Mammary epithelial cell (primary cell): ENCODE measurements at places on chromosomes 6 and 20.

GRCh38 chr6:145669627-145670034 is 65.7 kb downstream of the EPM2A start:
- peak; percentile 19 for DNase-seq

DNA sequence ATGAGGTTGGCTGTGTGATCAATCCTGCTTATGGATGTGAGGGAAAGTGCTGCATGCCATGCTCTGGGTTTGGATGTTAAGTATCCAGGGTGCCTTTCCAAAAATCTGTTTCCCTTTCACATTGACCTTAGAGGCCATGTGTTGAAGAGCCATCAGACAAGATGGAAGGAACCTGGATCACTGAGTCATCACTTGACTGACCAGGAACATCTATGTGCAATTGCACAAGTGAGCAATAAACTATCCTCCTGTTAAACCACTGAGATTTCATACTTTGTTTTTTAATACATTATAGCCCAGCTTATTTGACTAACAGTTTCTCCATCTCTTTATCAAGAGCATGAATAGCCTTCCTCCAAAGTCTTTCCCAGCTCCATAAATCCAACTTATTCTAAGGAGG is 17.8 kb upstream of the TMEM14A start:
- DNase-seq: no peak

GRCh38 chr6:48472091-48472490 is 361.1 kb upstream of the PTCHD4 start:
- no peak for DNase-seq

DNA sequence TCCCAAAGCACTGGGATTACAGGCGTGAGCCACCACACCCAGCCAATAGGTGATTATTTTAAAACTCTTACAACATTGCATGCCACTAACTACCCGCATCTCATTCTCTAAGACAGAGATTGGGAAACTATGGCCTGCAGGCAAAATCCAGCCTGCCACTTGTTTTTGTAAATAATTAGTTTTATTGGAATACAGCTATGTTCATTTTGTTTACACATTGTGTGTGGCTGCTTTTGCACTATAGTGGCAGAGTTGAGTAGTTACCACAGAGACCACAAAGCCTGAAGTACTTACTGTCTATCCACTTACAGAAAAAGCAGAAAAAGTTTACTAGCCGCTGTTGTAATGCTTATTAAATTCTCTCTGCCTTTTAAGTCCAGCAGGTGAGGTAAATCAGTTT is 16.4 kb upstream of the PKIG start:
- no peak for DNase-seq

DNA sequence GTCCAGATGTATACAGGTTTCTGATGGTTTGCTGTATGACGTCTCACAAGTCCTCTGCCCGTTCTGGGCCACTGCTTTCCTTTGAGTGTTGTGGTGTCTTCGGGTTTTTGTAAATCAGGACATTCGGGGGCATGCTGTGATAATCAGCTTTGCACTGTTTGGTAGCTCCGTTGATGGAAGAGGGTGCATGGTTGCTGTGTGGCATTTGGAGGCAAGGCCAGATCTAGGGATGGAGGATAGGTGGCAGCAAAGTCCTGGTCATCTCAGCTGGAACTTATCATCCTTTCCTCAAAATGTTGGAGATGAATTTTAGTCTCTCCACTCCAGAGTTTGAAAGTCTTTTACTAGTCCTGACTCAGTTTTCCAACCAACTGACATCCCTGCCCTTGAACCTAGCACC is 91.0 kb downstream of the SCP2D1 start:
- no peak for DNase-seq

- peak; percentile 93 for DNase-seq
These were observed 80.4 kb downstream of the DHX35 start for GRCh38 chr20:39042279-39043150.

- DNase-seq: no peak
These were observed 83.0 kb downstream of the TMEM242 start for GRCh38 chr6:157240059-157240959.

DNA sequence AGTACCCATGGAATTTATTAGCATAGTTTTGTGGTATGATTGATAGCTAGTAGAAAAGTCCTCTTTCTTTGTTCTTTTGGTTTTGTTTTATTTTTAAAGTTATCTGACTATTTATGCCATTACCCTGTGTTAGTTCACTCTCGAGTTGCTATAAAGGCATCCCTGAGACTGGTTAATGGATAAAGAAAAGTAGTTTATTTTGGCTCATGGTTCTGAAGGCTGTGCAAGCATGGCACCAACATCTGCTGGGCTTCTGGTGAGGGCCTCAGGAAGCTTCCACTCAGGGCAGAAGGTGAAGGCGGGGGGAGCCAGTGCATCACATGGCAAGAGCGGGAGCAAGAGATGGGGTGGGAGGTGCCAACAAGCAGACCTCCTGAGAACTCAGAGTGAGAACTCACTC is 166.5 kb downstream of the MTHFD1L start:
- no peak for DNase-seq

DNA sequence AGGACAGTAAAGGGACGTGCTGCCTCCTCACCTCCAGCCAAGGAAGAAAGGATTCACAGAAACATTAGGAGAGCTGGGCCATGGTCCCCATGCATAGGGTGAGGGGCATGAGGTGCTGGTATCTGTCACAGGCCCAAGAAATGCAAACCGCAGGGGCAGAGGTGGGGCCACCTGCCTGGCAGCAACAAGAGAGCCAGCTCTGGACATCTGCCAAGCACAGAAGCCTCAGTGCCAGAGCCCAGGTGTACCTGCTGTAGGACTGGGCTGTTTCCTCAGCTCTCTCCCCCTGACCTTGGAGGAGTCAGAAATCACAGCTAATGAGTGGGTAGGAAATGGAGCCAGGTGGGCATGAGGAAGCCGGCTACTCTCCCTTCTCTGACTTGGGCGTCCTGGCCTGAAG is 45.3 kb downstream of the SLC2A12 start:
- DNase-seq: peak; percentile 23

GRCh38 chr6:39227476-39227875 is 1.8 kb downstream of the KCNK5 start:
- no peak for DNase-seq

GRCh38 chr6:87674290-87674689 is 27.7 kb downstream of the AKIRIN2 start:
- no peak for DNase-seq

GRCh38 chr6:17885889-17886576 is 101.4 kb downstream of the KIF13A start:
- DNase-seq: no peak

GRCh38 chr20:25054096-25054820 is 3.7 kb downstream of the ACSS1 start:
- no peak for DNase-seq

DNA sequence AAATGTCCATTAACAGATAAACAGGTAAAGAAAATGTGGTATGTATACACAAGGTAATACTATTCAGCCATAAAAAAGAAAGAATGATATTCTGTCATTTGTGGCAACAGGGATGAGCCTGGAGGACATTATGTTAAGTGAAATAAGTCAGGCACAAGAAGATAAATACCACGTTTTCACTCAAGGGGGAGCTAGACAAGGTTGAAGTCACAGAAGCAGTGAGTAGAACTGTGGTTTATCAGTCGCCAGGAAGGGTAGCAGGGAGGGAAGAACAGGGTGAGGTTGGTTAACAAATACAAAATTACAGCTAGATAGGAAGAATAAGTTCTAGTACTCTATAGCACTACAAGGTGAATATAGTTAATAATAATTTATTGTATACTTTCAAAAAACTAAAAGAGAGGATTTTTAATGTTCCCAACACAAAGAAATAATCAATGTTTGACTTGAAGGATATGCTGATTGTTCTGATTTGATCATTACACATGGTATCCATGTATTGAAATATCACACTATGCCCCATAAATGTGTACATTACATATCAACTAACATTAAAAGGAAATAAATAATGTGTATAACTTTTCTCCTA is 21.1 kb downstream of the RTN4IP1 start:
- peak; percentile 66 for DNase-seq

DNA sequence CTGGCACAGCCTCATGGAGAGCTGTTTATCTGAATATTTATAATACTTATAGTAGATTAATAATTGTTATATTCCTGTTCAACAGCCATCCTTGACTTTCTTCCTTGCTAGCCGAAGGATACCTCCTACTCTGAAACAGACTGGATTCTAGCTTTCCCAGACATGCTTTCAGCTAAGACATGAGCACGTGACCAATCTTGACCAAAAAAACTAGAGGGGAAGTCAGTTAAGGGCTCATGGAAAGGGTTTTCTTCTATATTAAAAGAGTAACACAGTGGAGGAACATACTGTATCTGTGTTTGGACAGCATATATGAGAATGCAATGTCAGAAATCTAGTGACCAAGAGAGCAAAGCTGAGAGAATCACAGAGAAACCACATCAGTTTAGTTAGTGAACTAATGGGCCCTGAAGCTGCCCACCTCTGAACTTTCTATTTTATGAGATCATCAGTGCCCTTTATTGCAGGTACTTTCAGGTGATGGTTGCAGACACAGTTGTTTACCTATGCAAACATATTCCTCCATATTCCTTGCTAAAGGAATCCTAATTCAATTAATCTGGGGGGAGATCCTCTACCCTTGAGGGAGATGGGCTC is 140.4 kb upstream of the SLC24A3 start:
- DNase-seq: no peak

- DNase-seq: no peak
These were observed 131.8 kb downstream of the CFAP61 start for GRCh38 chr20:20184149-20184548.

DNA sequence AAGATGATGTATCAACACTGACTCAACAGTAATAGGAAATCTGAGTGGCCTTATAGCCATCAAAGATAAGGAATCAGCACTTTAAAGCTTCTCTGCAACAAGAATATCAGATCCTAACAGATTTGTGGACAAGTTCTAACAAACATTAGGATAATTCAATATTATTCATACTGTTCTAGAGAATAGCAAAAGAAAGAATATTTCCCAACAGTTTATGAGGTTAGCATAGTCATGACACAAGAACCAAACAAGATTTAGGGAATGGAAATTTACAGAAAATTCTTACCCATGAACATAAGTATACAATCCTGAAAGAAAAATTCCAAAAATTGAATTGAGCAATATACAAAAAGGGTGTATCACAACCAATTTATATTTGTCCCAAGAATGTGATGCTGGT is 64.3 kb upstream of the BTBD3 start:
- peak; percentile 55 for DNase-seq

DNA sequence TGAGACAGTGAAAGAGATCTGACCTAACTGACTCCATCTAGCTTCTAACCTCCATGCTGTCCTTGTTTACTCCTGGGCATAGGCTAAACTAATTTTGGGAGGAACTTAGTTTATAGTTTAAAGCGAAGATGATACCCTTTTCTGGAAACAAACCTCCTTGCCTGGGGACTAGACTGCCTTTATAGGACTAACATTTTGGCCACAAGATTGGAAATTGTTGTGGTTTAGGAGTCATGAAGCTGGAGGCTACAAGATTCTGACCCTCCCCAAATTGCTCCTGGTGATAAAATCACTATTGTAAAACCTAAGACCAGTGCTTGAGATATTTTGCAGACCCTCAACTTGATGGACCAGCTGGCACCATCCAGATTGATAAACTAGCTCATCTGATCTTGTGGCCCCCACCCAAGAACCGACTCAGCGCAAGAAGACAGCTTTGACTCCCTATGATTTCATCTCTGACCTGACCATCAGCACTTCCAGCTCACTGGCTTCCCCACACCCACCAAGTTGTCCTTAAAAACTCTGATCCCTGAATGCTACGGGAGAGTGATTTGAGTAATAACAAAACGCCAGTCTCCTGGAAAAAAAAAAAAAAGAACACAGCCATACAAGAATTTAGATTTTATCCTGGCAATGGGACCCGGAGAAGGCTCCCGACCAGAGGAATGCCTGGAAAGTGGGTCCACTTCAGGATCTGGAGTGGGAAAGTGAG is 63.0 kb downstream of the ABHD12 start:
- no peak for DNase-seq

DNA sequence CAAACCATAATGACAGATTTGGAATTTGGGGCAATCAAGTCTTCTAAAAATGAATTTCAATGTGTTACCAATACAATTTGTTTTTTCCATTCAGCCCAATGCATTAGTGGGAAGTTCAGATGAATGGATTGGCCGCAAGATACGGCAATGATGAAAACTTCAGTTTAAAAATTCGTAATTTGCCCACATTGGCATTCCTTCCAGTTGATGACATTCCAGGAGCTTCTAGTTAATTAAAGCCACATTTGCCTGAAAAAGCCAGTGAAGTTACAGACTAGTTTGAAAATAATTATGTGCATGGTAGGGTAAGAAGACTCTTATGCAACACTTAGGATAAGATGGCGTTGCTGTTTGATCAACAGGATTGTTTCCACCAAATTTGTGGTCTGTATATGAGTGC is 46.2 kb downstream of the NHLRC1 start:
- DNase-seq: no peak

DNA sequence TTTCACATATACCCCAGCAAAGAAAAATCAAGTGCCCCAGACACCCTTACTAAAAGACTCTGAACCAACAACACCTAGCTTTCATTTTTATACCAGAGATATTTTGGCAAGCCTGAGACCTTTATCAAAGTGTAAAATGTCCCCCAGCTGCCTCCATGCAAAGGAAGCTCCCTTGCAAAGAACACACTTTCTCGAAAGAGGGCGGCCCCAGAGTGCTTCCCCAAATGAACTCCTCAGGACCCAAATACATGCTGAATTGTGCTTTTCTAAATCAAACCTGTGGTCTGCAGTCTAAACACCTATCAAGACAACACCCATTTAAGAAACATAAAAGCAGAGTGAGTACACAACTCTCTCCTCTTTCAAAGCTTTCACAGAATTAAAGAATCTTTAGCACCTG is 490 bp downstream of the IPCEF1 start:
- no peak for DNase-seq

GRCh38 chr6:142075516-142076101 is 57.1 kb upstream of the GJE1 start:
- no peak for DNase-seq

DNA sequence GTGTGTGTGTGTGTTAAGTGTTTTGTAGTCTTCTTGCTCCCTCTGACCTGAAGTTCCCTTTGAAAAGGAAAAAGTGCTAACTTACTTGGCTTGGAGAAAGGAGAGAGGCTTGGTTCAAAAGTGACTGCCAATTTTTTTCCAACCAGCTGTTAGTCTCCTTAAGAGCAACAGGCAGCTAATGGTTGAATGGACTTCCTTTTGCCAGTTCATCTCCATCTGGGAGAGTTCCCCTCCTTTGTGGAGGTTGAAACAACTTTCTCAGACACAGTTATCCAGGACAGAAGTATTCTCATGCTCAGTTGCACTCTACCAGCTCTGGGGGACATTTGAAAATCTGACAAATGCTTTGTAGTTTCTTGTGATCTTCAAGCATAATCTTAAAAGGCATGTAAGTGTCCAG is 4.5 kb downstream of the RIPOR2 start:
- no peak for DNase-seq

DNA sequence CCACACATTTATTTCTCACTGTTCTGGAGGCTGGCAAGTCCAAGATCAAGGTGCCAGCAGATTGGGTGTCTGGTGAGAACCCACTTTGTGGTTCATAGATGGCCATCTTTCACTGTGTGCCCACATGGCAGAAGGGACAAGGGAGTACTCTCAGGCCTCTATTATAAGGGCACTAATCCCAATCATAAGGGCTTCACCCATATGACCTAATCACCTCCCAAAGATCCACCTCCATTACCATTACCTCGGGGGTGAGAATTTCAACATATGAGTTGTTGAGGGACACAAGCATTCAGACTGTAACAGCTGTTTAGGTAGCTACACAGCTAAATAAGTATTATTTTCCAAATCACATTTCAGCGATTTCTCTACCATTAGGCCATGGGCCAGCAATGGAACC is 2.5 kb upstream of the PRND start:
- DNase-seq: no peak

- peak; percentile 77 for DNase-seq
These were observed 41.8 kb downstream of the FARS2 start for GRCh38 chr6:5302995-5303622.
